ENCODE measurements at places on chromosomes 7 and 10. TPM values are rescaled to one million over a fixed set of nuclear protein-coding genes. Genes with fewer than 3 reads are reported as not detected.

ADARB2 gene
- total RNA-seq, result 0.06 TPM

GRM3 gene
- total RNA-seq, result not detected

SPDYE5 gene
- total RNA-seq, result not detected

TMEM229A gene
- total RNA-seq, result not detected

- no peak for DNase-seq
Measured at GRCh38 chr7:19747740-19748339, 25.6 kb downstream of the TMEM196 start.

- DNase-seq, result no peak
Measured at GRCh38 chr7:159048656-159049055, 96.0 kb downstream of the VIPR2 start.

DNA sequence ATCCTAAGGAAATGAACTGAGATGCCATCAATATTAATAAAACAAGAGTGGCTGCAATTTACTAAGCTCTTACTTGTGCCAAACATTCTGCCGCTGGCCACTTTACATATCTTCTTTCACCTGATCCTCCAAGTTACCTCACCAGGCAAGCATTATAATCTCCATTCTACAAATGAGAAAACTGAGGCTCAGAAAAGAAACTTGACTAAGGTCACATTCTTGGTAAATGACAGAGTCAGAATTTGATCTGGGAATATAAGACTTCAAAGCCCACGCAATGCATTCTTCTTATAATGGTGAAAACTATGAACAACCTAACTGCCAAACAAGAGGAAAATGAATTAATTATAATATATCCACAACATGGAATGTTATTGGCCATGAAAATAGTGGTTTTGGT, 46.1 kb upstream of the SMNDC1 start:
- no peak for DNase-seq

GRCh38 chr10:1514681-1515080, 222.6 kb downstream of the ADARB2 start:
- no peak for DNase-seq

DNA sequence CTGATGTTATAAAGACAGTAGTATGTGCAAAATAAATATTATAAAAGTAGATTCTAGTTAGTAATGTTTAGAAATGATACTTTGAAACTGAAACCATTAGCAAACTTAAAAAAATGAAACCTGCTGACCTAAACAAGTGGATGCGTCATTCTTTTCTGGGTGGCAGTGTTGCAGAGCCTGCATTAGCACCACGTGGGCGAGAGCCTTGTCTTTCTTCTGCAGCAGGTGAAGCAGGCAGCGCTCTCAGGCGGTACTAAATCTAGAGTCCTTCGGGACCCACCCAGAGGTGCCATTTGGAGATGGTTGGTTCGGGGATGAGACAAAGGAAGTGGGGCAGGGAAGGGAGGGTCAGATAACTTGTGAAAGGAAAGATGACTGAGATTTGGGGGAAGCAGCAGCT, 759.1 kb upstream of the IGFBP3 start:
- DNase-seq, result no peak

GRCh38 chr10:72320676-72321247, 34.0 kb downstream of the DNAJB12 start:
- DNase-seq, result no peak

GRCh38 chr7:82167558-82168314, 275.8 kb downstream of the CACNA2D1 start:
- no peak for DNase-seq

- no peak for DNase-seq
Measured at GRCh38 chr10:117460846-117461765, 81.4 kb upstream of the EMX2 start.

GRCh38 chr10:83214136-83214535, 925.2 kb upstream of the GHITM start:
- DNase-seq, result no peak

DNA sequence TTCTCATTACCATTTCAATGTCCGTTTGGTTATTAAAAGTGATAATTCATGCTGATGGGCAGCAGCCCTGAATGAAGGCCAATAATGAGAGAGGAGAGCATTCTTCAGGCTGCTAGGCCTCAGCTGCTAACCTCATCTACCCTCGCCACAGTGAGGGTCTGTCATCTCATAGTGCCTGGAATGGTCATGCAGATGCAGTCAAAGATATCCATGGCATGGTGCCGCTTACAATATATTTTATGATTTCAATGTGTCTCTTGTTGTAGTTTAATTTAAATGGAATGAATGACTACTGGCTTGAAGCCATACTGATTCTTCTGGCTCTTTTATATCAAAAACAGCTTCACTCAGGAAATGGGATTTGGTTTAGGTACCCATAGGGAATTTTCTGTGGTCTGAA, 126.9 kb downstream of the SLC16A9 start:
- no peak for DNase-seq

- no peak for DNase-seq
Measured at GRCh38 chr10:71729161-71729636, 9.6 kb upstream of the C10orf105 start.

DNA sequence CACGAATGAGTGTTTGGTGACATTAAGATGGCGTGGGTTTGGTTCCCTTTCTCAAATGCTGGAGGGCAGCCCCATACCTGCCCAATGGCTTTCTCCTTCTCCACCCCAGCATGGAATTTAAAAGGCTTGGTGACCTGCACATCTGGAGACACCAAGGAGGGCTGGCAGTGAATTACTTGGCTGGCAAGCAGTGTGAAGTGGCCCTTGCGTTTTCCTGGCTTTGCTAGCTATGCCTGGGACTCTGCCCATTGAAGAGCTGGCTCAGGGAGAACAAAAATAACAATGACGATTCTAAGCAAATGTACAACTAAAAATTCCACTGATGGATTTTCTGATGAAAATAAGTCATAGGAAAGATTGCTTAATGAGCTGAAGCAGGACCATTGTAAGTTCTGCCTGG, 203.7 kb downstream of the CYP26A1 start:
- no peak for DNase-seq

- DNase-seq, result no peak
Measured at GRCh38 chr7:75943864-75944263, 28.9 kb downstream of the POR start.

DNA sequence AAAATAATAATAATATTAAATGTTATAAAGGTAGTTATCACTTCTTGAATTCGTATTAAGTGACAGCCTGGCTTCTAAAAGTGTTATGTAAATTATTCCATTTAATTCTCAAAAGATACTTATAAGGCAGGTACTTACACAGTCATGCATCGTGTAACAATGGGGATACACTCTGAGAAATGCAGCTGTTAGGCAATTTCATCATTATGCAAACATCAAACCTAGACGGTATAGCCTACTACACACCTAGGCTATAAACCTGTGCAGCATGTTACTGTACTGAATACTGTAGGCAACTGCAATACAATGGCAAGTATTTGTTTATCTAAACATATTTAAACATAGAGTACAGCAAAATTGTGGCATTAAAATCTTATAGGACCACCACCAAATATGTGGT, 1.5 kb downstream of the IFIT1 start:
- no peak for DNase-seq

DNA sequence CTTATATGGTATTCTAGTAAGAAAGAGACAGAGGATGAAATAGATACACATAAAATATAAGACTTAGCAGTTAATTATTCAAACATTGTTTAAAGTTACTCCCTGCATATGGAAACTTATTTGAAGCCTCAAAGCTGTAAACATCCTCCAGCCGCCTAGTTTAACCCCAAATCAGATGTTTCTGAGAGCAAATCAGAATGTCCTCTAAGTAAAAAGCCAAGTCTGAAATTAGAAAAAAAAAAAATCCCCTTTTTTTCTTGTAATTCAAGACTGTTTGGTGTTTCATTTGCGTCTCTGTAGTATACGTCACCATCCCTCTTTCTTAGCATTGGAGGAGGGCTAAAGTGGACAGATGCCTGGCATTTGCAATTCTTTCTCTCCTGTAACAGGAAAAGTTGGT, 46.4 kb downstream of the TMEM26 start:
- DNase-seq, result no peak

- no peak for DNase-seq
Measured at GRCh38 chr10:88256013-88256680, 327.0 kb downstream of the RNLS start.

- no peak for DNase-seq
Measured at GRCh38 chr7:41816111-41816510, 113.2 kb upstream of the INHBA start.

DNA sequence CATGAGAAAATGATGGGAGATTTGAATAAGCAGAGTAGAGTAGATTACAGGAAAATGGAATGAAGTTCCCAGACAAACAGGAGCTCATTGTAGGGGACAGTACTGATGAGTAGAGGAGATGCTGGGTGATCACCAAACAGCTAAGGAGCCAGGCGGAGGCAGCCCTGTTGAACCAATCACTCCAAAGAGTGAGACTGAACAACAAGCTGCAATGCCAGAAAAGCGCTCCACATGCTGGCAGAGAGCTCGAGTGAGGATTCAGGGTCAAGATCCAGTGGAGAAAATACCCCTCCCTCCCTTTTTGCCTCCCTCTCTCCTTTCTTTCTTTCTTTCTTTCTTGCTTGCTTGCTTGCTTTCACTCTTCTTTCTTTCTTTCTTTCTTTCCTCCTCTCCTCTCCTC, 133.3 kb downstream of the PFKFB3 start:
- no peak for DNase-seq
